Muscle of back (tissue), 13 donors: ENCODE measurements at places on chromosomes 4 and X. TPM values are rescaled to one million over a fixed set of nuclear protein-coding genes. Genes with fewer than 3 reads are reported as not detected.

GRCh38 chrX:17642891-17643290 is 94.4 kb upstream of the SCML1 start:
- DNase-seq = no peak

DNA sequence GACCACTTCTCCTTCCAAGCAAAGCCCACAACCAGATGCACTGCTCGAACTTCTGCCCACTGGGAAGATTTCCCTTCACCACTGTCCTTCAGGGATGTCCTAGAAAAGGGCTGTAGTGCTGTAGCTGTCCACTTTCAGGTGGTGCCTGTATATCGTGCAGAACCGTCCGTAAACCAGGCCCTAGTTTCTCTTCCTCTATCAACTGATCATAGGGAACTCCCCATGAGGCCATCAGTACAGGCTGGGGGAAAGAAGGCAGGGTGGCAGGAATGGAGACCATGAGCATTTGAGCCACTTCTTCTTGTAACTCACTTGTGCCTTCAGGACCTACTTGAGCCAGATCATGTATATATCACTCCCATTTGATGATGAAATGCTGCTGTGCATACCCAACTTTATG is 57.3 kb upstream of the FAM9B start:
- no peak for DNase-seq

FAM47E gene
- 1.1 TPM for polyA plus RNA-seq

AGA gene
- 6.2 TPM for polyA plus RNA-seq

GIMD1 gene
- not detected for polyA plus RNA-seq
